CD4-positive, alpha-beta T cell (primary cell): ENCODE measurements at places on chromosomes 4 and X.
A peak's percentile ranks its signal among the peaks of the same experiment; 100 is the strongest.

DNA sequence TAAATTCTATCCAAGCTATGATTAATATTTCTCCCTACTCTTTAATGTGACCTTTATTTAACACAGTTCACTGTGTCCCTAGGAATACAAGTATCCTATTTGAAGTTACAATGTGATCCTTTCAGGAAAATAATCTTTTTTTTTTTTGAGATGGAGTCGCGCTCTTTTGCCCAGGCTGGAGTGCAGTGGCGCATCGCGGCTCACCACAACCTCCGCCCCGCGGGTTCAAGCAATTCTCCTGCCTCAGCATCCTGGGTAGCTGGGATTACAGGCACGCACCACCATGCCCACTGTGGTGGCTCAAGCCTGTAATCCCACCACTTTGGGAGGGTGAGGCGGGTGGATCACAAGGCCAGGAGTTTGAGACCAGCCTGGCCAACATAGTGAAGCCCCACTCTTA, 21.9 kb downstream of the TBCK start:
- no peak for DNase-seq

GRCh38 chrX:70033348-70034051, 16.2 kb downstream of the AWAT2 start:
- DNase-seq, result peak; percentile 26

DNA sequence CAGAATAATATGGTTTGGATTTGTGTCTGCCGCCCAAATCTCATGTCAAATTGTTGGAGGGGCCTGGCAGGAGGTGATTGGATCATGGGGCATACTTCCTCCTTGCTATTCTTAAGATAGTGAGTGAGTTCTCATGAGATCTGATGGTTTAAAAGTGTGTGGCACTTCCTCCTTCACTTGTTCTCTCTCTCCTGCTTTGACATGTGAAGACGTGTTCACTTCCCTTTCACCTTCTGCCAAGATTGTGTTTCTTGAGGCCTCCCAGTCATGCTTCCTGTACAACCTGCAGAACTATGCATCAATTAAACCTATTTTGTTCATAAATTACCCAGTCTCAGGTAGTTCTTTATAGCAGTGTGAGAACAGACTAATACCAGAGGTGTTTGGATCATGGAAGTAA, 325.7 kb upstream of the GIMD1 start:
- no peak for DNase-seq

DNA sequence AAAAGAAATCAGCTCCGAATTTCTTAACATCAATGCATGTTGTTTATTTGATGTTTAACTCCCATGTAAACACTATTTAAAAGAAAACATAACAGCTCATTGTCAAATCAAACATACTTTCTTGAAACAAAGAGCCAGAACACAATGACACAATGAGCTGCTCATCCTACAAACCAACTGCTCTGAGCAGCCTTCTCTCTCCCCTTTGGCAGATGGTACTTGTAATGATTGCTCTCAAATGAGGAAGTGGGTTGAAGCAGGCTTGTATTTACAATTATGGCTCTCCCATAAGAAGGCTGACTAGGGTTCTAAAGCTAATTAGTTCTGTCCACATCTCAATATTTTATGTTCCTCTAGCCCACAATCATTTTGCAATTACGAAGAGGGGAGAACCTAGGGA, 637.8 kb upstream of the ADGRL3 start:
- no peak for DNase-seq

DNA sequence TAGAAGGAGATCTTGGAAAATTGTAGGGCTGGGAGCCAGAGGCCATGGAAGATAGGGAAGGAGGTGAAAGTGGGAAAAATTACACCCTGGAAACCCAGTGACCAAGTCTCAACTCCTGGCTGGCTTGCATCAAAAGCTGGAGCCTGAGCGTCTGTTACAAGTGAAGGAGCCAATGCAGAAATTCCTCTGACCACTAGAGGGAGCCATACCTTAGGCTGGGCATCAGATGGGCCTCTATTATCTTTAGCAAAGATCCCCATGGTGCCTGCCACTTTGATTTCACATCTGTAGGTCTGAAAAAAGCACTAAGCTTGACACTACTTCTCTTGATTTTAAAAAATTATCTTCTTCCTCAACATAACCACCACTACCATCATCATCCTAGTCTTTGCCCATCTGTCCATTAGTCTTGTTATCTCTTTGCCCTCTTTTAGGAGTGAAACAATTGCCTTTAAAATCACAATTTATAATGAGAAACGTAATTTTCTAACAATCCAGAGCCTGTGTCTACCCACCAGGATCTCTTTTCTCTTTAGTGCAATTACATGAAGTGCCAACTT, 62.9 kb downstream of the ANAPC4 start:
- DNase-seq, result peak; percentile 67

- DNase-seq, result no peak
Measured at GRCh38 chr4:169229571-169230028, 41.2 kb downstream of the SH3RF1 start.

- no peak for DNase-seq
Measured at GRCh38 chr4:165612936-165613335, 234.1 kb downstream of the CPE start.

DNA sequence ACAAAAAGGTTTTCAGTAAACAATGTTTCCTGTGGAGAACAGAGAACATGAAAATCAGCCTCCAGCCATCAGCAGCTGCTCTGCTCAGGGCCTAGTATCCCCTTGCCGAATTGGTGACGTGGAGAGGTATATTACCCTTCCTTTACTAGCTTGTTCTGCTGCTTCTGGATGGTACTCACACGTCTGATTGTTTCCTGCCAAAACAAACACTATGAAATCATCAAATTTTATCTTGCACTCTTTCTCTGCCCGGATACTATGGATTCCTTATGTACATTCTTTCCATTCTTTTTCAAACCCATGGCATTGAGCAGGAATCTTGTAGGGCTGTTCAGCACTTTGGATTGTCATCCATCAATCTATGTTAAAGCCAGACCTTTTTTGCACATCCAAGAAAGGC, 18.8 kb upstream of the METAP1 start:
- no peak for DNase-seq
